Fibroblast of the aortic adventitia (primary cell): ENCODE measurements at places on chromosomes 6 and 20.

GRCh38 chr20:11918981-11919380 is 1.3 kb downstream of the BTBD3 start:
- DNase-seq, result no peak

GRCh38 chr20:20557406-20557805 is 155.0 kb downstream of the RALGAPA2 start:
- DNase-seq, result no peak

GRCh38 chr6:138869398-138869797 is 73.5 kb downstream of the ECT2L start:
- DNase-seq, result peak; percentile 63

DNA sequence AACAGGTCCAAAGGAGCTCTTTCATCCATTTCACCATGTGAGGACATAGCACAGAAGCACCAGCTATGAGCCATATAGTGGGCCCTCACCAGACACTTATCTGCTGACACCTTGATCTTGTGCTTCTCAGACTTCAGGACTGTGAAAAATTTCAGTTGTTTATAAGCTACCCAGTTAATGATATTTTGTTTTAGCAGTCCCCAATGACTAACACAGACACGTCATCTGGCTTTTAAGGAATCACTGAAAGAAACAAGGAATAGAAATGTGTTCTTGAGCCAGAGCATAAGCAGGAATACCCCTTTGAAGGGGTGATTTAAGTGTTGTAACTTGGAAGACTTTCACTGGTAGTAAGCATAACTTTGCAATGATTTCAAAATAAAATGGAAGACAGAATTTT is 214.7 kb upstream of the PTCHD4 start:
- DNase-seq, result peak; percentile 22

GRCh38 chr6:97215157-97215769 is 67.8 kb downstream of the MMS22L start:
- peak; percentile 74 for DNase-seq
